ENCODE measurements at places on chromosomes 1 and 21. TPM values are rescaled to one million over a fixed set of nuclear protein-coding genes. Genes with fewer than 3 reads are reported as not detected.
A peak's percentile ranks its signal among the peaks of the same experiment; 100 is the strongest.

GRCh38 chr1:17966341-17966740 is 141.3 kb upstream of the IGSF21 start:
- no peak for DNase-seq

GRCh38 chr21:41843584-41843983 is 35.6 kb downstream of the PRDM15 start:
- DNase-seq = no peak

GRCh38 chr1:159895286-159895685 is 4.7 kb downstream of the CFAP45 start:
- DNase-seq = peak; percentile 27

DNA sequence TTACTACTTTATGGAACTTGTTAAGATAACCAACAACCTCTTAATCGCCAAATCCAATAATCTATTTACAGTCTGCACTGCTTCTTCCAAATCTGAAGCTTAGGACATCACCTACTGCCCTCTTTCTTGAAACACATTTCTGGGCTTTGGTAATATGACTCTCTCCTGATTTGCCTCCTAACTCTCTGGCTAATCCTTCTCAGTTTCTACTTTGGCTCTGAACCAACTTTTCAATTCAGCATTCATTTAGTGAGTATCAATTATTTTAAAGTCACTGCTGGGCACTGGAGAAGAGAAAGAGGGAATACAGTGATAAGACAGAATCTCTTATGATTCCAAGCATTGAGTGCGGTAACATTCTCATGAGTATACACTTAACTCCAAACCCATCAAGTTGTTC is 275.0 kb downstream of the AKT3 start:
- no peak for DNase-seq

- DNase-seq = no peak
Observed at GRCh38 chr1:47523835-47524215, 86.0 kb downstream of the FOXD2 start.

DNA sequence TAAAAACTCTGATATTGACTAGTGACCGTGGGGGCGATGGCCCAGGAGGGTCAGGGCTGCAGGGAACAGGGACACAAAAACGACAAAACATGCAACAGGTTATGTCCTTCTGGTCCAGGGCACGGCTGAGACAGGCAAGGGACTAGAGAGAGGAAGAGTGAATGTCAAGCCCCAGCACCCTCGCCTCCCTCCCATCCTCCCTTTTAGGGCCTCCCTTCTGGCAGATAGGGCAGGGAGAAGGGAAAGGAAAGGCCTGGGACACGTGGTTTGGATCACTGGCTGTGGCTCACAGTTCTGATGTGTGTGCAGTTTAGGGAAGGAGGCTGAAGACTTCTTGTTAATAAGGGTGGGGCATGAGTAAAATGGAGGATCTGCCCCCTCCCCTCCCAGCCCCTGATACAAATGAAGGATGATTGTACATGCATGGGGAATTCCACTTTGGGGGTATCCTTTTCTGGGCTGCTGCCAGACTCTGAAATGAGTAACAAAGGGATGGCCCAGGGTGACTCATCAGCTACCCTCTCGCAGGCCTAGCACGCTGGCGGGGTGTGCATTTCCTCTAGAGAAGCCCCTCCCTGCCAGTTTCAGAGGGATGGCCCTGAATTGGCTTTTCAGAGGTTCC is 14.2 kb downstream of the CAPN2 start:
- peak; percentile 54 for DNase-seq

DNA sequence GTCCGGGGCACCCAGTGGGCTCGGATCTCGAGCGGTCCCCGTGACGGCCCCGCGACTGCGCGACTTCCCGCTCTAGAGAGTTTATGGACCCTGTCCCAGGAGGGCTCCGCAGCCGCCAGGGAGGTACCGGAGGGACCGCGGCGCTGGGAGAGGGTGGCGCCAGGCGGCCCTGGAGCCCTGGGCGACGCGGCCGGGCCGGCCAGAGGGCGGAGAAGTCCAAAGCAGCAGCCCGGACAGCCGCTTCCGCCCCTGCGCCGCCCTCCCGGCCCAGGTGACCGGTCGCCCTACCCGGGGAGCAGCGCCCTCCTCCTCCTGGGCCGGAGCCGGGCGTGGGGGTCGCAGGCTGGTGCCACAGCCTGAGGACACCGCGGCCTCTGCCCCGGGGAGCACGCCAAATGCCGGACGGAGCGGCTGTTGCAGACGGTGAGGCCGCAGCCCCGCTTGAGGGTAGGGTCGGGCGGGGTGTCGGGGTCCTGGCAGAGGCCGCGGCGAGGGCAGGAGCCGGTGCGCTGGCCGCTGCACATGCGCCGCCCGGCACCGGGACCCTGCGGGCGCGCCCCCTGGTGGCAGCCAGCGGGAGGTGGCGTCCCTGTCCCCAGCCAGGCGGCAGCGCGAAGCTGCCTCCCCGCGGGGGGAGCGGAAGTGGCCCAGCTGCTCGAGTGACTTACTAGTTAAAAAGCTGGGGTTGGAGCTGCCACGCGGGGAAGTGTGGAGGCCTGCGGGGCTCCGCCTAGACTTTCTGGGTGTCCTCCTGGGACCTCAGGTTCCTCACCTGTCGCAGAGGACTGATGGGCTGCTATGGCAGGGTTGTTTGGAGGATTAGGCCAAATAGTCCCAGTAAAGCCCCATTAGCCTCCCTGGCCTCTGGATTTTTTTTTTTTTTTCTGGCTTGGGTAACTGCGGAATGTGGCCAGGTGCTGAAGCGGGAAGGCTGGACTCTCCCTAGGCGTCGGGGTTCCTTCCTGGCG is 20.9 kb upstream of the ZNF678 start:
- DNase-seq = peak; percentile 88

- DNase-seq = no peak
Observed at GRCh38 chr1:227712648-227713047, 22.5 kb downstream of the JMJD4 start.

GRCh38 chr1:212351588-212352362 is 62.9 kb downstream of the PACC1 start:
- DNase-seq = no peak

- peak; percentile 50 for DNase-seq
Observed at GRCh38 chr1:16112596-16113555, 39.4 kb upstream of the FAM131C start.

DNA sequence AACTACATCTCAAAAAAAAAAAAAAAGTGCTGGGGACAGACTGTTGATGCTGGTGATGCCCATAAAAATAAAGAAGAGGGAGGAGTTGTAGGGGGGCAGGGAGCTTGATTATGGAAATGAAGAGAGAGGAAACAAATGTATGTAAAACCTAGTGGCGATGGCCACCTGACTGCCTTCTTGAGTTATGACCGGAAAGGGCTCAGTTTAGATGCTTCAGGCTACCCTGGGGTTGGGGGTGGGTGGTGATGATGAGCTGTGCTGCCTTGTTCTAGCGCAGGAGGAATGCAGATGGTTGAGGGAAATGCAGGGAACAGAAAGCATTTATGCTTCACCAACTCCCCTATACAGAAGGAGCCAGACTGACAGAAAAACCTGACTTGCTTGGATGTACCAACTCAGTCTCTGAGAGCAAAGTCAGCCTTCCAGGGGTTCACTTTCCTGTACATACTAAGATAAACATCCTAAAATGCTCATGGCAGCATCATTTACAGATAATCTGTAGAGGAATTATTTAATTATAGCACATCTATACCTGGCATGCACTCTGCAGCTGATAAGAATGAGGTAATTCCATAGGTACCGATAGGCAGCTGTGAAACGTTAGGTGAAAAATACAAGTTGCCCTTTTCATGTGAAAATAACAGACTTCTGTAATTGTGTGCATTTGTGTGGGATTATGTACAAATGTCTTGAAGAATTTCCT is 8.0 kb upstream of the BCAR3 start:
- DNase-seq = no peak

GRCh38 chr1:145714524-145715111 is 4.7 kb upstream of the CD160 start:
- peak; percentile 64 for DNase-seq

DNA sequence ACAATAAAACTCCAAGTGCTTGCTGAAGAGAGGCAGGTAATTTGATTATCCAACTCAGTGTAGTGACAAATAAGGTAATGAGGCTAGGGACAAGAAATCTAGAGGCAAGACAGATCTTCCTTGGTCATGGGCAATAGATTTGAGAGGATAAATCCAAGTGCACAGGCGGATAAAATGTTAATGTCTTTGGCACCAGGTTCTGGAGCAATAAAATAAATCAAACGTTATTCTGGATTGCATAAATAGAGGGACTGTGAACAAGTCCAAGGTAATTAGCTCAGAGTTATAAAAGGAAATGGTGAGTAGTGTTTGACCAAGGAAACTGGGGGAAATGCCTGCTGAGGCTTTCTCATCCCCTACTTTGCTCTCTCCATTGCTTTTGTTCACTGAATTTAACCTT is 329.3 kb upstream of the PROX1 start:
- DNase-seq = no peak

DNA sequence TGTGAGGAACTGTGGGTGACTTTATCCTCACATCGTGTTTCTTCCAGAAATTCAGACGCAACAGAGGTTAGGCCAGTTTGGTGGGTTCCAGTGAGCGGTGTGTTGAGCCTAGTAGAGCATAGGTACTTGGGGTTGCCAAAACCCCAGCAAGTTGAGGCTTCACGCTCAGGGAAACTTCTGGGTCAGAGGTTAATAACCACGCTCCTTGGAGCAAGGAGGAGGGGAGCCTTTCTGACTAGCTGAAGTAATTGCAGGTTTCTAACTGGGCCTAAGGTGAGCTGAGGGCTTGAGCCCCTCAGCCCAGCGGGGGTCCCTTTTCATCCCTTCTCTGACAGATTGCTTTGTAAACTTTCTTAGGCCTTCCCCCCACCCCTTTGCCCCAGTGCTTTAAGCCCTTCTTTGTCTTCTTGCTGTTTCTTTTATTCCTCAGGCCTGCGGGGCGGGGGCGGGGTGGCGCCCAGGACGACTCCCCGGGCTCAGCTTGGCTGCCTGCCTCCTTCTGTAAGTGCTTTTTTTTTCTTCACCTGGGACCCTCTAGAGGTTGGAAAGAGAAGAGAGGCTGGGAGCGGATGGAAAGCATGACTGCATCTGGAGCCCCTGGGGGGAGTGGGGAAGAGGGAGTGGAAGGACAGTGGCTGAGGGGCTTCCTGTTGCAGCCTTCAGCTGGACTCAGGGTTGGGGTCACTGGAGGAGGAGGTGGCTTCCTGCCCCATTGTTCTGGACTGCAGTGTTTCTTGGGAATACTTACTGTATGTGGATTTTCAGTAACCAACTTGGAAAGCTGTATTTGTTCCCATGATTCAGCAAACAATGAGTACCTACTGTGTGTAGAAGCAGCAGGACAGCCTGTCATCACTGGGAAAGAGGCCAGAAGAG is 1.3 kb upstream of the ZNF436 start:
- no peak for DNase-seq

GRCh38 chr1:240644732-240645131 is 32.8 kb upstream of the GREM2 start:
- no peak for DNase-seq

- no peak for DNase-seq
Observed at GRCh38 chr1:175218786-175219434, 26.3 kb upstream of the KIAA0040 start.

SH2D5 gene
- total RNA-seq = not detected

TMCC2 gene
- 0.53 TPM for total RNA-seq

EVA1C gene
- 22.4 TPM for total RNA-seq

AQP10 gene
- total RNA-seq = not detected

IL12RB2 gene
- 2.7 TPM for total RNA-seq

LCE6A gene
- not detected for total RNA-seq

Measured in Peyer's patch (tissue), 4 donors.